ENCODE measurements at places on chromosomes 4 and X.

- DNase-seq, result no peak
Measured at GRCh38 chr4:16120720-16121119, 36.9 kb upstream of the PROM1 start.

DNA sequence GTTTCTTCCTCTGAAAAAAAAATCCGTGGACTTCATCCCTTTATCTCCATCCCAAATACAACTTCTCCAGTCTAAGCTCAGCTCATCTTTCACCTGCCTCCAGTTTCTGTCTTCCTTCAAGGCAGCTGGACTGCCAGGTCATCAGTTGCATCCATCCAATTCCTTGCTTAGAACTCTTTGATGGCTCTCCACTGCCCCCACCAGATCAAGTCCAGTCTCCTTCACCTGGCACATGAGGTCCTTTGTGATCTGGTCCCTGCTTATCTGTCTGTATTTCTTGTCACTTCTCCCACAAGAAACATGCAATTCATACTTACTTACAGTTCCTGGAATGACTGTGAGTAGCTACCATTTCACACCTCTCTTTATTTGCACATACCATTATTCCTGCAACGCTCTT is 33.8 kb downstream of the OTUD6A start:
- no peak for DNase-seq

- DNase-seq, result no peak
Measured at GRCh38 chr4:153676984-153677383, 7.1 kb upstream of the TLR2 start.

DNA sequence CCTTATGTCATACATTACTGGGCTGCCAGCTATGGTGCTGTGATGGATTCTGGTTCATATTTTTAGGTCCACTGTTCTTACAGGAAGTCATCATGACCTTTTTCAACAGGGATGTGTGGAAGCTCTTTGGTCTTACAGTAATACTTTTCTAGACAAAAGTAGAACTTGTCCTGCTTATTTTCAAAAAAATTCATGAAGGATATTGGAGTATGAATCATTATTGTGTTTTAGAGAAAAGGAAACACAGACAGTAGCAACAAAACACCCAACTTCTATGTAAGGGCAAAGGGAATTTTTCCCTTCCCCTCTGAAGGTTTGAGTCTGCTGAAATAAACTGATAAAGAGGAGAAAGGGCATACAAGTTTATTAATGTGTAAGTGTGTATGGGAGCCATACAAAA is 54.7 kb upstream of the FAM9C start:
- no peak for DNase-seq

- DNase-seq, result no peak
Measured at GRCh38 chr4:109967798-109968520, 55.3 kb downstream of the EGF start.

DNA sequence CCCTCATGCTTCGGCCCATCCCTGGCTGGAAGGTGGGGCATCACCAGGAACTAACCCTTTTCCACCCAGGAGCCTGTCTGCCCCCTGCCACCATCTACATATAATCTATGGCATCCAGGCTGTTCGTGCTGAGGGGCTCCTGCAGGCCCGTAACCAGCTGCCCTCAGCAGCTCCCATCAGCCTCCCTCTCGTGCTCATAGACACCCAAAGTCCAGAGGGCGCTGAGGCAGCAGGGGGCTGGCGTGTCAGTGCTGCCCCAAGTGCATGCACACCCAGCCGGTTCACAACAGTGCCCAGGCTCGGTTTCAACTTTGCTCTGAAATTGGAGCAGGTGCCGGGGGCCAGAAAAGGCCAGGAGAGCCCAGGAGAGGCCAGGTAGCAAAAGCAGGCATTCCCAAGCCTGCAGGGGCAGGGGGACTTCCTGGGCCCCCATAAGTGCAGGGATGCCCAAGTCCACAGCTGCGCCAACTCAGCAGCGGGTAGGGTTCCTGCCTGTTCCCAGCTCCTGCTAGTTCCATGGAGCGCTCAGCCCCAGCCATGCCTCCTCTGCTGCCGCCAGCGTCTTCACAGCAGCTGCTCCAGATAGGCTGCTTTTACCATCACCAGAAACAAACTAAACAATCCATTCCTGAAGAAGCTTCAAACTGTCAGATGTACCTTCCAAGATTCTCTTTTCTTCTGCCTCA is 558.2 kb upstream of the GNPDA2 start:
- DNase-seq, result peak; percentile 11

DNA sequence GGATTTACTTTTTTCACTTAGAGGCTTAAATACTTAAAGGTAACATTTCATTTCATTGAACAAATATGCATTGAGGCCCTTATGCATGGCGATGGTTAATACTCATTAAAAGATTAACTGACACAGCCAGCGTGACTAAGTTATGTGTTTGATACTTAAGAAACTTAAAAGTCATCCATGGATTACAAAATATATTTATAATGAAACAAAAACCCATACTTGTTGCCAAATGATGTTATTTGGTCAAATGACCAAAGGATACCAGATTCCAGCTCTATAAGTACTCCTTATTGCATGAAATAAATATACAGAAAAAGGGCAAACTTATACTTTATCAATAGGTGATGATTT is 26.7 kb downstream of the ZNF330 start:
- DNase-seq, result no peak

DNA sequence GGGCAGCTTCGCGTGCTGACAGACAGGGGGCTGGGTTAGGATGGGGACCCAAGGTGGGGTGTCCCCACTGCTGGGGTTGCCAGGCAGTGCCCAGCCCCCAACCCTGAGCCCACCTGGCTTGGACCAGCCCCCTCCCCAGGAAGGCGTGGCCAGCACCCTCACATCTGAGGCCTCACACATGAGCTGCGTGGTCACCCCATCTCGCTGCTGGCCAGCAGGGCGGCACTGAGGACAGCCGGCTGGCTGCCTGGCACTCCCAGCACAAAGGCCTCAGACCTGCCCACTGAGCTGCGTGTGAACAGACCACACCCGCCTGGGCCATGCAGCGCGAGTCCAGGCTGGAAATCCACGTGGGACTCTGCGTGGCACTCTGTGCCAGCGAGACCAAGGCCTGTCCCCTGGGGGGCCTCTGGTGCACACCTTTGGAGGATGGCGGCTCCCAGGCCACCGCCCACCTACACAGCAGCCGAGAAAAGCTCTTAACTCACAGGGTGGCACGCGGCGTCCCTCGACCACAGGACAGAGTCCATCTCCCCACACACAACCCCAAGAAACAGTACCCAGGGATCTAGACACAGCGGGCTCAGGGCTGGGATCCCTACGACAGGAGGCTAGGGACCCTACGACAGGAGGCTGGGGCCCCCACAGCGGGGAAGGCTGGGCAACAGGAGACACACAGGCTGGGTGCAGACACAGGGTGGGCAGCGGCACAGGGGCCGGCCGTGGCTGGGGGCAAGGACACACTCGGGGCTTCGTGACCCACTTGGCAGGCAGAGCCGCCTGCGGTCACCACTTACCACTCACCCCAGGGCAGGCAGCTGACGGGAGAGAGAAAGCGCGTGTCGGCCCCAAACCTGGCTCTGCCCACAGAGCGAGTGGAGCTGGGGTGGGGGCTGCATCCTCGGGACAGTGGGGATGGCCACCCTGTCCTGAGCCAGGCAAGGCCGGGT is 9.8 kb downstream of the DGKQ start:
- DNase-seq, result no peak

Data from SK-N-DZ (cell line).